ENCODE measurements at places on chromosomes 7 and 10.
A peak's percentile ranks its signal among the peaks of the same experiment; 100 is the strongest.

GRCh38 chr7:93972029-93972725 lies 32.0 kb downstream of the BET1 start:
- no peak for DNase-seq

DNA sequence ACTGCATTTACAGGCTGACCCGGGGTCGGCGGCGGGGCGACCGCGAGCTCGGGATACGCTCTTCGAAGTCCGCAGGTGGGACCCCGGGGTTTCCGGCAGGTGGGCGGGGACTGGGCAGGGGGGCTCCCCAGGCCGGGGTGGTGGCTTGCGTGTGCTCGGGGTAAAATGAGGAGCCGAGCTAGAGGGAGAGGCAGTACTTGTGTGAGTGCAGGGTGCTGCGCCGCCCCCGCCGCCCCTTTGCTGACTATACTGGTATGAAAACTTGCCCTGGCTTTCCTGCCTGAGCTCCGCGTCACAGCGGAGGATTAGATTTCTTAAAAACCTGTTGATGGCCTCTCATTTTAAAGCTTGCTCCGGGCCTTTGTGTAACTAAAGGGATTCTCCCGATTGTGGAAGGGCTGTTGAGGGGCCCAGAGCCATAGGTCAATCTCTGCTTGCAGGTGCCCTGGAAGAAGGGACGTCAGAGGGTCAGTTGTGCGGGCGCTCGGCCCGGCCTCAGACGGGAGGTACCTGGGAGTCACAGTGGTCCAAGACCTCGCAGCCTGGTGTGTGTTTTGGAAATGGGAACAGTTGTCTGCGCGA lies 488 bp downstream of the ARMC10 start:
- DNase-seq, result peak; percentile 69

GRCh38 chr7:131995324-131995723 lies 438.9 kb upstream of the PODXL start:
- no peak for DNase-seq

- no peak for DNase-seq
These were observed 201.4 kb downstream of the PTEN start for GRCh38 chr10:88064608-88065382.

DNA sequence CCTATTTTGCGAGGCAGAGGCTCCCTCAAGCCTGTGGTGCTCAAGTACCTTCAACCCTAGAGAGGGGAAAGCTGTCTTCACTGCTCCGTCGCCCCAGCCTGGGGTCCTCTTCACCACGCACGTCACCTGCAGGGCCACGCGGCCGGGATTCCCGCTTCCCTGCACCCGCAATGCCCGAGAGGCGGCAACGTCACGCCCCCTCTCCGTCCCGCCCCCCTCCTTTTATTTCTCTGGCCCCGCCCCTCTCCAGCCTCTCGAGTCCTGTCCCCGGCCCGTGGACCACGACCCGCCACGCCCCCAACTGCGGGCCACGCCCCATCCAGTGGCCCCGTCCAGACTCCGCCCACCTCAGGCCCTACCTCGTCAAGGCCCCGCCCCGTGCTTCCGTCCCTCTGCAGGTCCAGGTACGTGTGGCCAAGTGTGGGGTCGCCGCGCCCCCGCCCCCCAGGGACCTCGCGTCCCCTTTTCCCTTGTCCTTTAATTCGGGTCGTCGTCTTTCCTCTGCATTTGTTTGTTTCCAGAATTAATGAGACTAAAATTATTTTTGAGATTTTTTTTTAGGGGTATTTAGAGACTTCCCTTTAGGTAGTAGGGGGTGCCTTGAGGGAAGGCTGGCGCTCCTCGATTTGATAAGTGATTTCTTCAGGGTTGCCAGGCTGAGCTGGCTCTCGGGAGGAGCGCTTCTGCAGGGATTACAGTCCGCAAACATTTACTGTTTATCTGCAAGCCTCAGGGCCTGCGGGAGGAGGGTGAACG lies 69.8 kb upstream of the BAIAP2L1 start:
- DNase-seq, result peak; percentile 56

GRCh38 chr10:74683067-74683466 lies 143.3 kb upstream of the KAT6B start:
- no peak for DNase-seq

- DNase-seq, result no peak
These were observed 59.8 kb downstream of the STK32C start for GRCh38 chr10:132247943-132248342.

DNA sequence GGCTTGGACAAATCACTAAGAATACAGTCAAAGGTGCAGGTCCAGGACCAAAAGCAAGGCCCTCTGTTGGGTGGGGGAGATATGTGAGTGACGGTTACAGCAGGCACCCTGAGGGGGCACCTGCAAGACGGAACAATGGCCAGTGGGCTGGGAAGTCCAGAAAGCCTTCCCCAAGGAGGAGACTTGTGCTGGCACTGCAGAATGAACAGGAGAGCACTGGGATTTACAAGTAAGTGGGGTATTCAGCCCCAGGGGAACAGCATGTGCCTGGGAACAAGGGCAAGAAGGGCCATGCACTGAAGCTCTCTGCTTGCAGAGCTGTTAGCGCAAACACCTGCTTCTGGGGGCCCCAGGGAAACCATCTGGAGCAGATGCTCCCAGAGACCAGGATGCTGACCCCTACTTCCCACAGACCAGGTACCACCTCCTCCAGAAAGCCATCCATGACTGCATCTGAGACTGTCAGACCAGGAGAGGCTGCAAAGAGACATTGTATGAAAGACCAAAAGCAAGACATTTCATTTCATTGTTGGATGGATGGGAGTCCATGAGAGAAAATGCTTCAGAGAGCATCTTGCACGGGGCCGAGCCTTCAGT lies 24.6 kb upstream of the ZMIZ1 start:
- DNase-seq, result no peak

DNA sequence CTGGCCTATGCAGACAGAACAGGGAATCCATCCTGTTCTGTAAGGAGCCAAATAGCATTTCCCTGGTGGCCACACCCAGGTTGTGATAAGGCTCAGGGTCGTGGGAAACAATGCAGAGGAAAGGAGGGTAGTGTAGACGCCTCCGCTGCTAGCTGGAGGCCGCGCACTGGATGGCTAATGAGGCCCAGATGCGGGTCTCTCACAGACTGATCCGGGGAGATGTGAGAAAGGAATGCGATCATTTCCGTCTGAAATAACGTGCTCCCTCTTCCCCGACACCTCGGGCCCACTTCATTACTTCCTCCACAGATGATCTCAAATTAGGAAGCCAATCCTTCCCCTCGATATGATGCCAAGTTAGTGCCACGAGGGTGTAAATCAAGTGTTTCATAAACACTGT lies 203.3 kb downstream of the TAX1BP1 start:
- no peak for DNase-seq

DNA sequence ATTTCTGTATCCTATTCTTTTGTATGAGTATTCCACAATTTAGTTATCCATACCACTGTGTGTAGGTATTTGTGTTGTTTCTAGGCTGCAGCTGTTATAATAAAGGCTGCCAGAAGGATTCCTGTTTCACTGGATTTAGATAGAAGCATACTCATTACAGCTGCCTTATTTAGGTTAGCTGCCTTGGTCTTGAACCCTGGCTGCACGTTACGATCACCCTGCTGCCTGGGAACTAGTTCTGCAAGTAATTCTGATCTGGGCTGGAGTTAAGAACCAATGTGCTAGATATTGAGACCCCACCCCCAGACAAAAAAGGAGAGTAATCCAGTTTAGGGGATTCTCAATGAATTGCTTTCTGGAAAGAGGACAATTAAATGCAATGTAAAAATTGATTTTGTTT lies 43.1 kb downstream of the CCDC71L start:
- DNase-seq, result no peak

GRCh38 chr7:100799037-100799896 lies 28.1 kb downstream of the EPHB4 start:
- peak; percentile 56 for DNase-seq

DNA sequence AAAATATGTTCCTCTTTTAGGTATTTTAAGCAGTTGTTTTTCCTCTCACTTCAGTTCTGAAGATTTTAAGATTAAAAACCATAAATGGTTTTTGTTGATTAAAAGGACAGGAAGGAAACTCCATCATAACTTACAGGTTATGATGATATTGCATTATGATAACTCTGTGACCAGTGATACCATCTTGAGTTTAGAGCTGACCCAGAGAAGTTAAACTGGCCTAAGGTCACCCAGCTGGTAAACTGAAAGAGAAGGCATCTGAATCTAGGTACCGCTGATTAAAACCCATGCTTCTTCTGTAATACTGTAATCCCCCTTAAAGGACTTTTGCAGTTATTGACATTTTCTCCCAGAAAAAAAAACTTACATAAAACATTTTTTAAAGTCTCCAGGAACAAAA lies 29.6 kb downstream of the LOXL4 start:
- DNase-seq, result no peak

DNA sequence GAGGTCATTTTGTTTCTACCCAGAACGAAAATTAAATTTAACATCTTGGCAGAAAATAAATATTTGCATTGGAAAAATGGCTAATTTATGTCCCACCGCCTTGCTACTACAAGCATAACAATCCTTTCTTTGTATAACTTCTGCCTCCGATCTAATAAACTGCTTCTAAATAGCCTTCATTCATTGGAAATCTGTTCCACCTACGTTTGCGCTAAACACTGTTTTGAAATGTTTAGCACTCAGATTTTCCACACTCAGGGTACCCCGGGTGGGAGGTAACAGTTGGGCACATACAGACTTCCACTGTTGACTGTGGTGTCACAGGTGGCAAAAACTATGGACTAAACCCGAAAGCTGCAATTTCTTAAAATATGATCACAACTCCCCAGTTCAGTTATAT lies 96.4 kb downstream of the FGFR2 start:
- no peak for DNase-seq

DNA sequence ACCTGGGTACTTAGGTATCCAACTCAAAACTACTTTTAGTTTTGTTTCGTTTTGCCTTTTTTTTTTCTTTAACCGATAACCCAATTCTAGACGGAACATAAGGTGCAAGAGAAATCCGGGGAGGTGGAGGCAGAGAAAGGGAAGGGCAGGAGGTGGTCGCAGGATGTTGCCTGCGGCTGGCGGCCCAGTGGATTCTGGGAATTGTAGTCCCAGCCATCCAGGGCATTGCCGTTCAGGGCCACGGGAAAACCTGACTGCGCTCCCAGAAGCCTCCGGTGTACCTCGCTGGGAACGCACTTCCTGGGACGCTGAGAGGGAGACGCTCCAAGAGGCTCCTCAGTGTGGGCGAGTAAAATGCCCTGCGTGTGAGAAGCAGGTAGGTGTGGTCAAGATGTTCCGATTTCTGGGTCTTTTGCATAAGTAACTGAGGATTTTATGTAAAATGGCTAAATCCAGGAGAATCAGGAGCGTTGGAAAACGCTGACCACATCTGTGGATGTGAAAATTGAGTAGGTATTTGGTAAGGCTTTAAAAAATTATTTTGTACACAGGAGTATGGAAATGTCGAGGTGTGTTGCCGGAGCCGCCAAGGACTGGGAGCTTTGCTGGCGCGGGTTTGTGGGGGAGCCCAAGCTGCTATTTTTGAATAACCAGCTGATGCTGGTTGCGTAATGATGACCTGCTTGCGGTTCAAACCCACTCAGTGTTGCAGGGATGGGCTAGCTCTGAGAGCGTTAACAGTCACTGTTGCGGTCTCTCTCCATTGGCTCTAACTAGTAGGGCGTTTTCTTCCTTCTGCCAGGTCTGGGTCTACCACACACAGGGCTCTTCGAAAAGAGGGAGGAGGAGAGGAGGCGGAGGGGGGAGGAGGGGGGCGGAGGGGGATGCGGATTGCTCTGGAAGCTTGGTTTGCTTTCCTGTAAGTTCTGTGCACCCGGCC lies at the start of gene CLDN12:
Gene CLDN12 (plus strand): TSS at position 288 of the 940 bp plus-strand sequence. CDS start 9,216 bp downstream, outside the sequence.
- DNase-seq, result peak; percentile 80

DNA sequence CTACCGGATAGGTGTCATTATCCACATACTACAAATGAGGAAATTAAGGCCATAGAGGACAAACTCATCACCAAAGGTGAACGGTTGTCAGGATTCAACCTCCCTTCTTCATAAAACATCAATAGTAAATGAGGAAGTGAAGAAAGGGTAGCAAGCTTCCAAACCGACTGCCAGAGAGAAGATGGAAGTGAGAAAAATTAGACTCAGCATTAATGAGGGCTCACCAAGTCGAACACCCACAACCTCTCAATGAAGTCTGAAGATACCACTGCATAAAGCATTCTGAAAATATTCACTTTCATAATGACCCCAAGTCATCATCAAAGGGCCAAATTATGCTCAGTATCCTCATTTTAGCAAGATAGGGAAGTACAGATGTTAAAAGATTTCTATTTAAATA lies 29.6 kb downstream of the ABCB4 start:
- DNase-seq, result no peak

GRCh38 chr10:63717027-63717715 lies 196.0 kb downstream of the REEP3 start:
- no peak for DNase-seq

DNA sequence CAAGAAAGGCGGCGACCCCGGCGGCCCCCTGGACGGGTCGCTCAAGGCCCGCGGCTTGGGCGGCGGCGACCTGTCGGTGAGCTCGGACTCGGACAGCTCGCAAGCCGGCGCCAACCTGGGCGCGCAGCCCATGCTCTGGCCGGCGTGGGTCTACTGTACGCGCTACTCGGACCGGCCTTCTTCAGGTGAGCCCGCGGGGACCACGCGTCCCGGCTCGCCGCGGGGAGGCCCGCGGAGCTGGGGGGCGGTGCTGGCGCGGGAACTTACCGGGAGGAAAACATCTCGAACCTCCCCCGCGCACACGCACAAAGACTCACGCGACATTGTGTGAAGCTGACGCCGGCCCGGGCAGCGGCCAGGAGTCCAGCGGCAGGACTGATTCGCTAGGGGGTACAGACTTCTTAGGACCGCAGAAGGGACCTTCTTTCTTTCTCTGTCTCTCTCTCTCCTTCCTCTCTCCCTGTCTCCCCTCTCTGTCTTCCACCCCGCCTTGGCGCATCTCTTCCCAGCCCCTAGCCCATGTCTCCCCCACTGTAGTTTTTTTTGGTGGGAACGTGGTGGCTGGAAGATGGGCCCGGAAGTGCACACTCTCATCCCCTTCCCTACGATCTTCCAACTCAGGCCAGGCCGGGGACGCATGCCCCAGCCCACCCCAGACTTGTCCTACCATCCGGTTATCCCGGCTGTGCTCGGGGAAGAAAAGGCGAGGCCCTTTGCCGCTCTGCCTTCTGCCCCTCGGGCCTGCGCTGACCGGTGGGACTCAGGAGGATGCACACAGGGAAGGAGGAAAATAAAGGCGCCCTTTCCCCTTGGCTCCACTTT lies 1.2 kb downstream of the EN2 start:
- no peak for DNase-seq

DNA sequence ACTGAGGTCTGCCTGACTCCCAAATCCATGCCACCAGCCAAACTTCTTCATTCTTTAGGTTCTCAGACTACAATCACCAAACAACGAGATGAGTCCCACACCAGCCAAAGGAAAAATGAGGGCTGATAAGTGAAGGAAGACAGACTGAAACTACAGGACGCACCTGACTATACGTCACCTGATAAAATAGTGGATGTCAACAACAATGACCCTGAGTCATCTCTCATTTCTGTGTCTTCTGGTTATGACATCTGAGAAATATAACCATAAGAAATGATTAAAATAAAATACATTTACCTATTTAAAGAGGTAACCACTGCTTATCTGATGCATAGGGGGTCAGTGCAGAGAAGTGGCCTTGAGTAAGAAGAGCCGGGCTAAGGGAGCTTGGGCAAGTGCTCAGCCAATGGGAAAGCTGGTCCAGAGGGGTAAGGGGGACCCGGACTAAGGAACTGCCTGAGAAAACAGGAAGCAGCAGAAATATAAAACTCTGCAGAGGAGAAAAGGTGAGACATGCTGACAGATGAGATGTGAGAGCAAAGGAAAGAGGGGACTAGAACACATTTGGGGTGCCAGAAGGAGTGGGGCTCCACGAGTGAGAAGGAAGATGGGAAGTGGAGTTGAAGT lies 51.8 kb downstream of the HIPK2 start:
- DNase-seq, result no peak

- no peak for DNase-seq
These were observed 73.2 kb downstream of the MYL10 start for GRCh38 chr7:101555921-101556275.
